IPS DF 19.7 (cell line): ENCODE measurements at places on chromosomes 11 and 22.
A peak's percentile ranks its signal among the peaks of the same experiment; 100 is the strongest.

DNA sequence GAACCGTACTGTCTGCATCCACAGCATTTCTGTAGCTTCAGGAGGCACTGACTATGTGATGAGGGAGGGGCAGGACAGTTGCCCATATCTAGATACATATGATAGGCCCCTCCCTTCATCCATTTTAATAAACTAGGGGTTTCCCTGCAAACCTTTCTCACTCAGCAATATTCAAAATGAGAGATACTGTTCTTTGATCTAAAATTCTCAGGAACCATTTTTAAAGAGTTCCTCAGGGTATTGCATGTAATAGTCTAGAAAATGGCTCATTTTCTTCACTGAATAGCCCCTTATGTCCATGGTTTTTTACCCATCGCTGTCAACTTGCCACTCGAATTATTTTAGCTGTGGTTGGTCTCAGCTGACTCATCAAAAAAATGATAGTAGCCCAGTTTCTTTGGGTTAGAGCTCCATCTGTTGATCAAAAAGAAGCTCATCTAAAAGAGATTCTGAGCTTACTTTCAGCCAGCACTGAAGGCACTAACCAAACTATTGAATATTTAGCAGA is 37.0 kb upstream of the DNAJB7 start:
- DNase-seq = no peak

DNA sequence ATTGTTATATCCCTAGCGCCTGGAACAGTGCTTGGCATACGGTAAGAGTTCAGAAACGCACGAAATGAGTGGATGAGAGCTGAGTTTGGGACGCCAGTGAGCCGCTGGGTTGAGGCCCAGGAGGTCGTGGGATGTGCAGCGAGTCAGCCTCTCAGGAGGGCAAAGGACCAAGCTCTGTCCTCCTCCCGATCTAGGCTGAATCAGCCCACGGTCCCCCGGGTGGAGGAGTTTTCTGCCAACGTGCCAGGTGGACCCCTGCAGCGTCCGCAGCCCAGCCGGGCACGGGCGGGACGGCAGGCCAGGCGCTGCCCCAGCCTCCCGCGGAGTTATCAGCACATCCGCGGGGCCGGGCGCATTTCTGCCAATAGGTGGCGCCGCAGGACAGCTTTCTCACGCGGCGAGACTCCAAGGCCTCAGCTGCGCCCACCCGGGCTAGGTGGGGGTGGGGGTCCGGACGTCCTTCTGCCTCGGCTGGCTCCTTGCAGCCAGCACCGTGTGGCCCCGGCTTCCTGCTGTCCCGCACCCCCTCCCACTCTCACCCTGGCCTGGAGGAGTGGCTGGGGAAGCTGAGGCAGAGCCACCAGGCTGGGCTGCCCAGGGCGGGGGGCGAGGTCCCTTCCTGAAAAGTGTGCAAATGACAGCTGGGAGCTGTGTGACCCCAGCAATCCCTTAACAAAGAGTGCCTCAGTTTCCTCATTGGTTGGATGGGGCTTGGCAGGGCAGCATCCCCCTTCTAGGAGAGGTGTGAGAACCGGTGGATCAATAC is 2.2 kb upstream of the RPS19BP1 start:
- no peak for DNase-seq

DNA sequence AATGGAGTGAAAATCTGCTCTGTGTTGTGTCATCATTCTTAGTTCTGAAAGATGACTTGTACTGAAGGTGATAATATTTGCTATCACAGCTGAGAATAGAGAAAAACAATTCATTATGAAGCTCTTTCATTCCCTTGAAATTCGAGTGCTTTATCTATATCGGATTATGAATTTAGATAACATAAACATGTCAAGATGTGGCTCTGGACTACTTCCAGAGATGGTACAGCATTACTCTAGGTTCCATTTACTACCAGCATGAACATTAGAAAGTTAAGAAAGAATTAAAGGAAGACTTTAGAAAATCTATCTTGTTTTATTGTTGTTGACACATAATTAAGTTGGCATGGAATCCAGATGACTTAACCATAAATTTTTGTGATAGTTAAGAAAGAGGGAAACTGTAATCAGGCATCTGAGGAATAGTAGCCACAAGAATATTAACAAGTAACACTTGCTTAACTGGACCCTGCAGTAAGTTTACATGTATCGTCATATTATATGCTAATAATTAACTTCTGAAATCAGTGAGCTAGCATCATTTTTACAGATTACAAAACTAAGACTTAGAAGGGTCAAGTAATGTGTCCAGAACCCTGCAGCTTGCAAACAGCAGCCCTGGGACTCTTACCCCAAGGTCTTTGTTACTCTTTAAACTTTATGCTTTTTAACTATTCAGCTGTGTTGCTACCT is 182.6 kb downstream of the DDX10 start:
- no peak for DNase-seq

DNA sequence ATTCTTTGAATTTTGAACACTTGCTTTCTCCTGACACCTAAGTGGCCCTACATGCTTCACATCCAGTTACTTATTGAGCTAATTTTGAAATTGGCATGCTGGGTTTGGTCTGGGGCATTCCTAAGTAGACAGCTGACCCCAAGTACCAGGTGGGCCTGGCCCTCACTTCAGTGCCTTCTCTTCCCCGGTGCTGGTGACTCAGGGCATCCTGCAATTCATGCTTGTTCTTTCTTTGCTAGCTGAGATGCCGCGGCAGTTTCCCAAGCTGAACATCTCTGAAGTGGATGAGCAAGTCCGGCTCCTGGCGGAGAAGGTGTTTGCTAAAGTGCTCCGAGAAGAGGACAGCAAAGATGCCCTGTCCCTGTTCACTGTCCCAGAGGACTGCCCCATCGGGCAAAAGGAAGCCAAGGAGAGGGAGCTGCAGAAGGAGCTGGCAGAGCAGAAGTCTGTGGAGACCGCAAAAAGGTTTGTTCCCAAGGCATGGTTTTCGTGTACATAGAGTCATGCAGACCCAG is 6.3 kb downstream of the AMPD3 start:
- no peak for DNase-seq

- no peak for DNase-seq
These were observed 344.9 kb downstream of the DYNC2H1 start for GRCh38 chr11:103453915-103454709.

DNA sequence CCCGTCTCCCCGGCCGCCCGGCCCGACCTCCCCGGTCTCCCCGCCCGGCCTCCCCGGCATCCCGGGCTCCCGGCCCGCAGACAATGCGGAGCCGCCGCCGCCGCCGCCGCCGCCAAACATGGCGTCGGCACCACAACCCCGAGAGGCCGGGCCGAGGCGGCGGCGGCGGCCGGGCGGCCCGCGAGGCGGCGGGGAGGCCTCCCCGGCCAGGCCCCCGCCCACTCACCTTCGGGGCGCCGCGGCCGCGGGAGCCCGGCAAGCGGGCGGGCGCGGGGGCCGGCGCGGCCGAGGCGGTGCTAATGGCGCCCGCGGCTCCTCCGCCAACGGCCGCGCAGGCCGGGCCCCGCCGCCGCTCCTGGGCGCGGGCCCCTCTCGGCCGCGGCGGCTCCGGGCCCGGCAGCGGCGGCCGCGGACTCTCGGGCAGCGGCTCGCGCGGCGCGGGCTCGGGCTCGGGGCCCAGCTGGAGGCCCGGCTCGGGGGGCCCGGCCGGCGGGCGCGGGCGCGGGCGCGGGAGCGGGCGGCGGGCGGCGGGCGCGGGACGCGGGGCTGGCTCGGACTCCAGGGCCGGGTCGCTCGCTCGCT is 311 bp downstream of the BRD1 start:
- no peak for DNase-seq

DNA sequence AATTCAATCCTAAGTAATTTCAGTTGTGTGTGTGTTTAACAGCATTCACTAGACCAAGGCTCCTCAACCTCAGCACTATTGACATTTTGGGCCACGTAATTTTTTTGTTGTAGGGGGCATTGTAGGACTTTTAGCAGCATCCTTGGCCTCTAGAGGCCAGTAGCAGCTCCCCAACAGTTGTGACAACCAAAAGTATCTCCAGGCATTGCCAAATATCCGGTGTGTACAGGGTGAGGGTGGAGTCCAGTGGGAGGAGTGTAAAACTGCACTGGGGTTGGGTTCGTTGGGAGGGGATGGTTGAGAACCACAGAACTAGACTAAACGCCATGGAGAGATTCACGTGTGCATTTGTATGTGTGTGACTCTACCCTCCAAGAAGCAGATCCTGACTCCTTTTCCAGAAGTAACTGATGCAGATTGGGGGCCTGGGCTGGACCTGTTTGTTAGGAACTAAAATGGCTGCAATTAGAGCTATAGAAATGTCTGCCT is 5.9 kb upstream of the PHF21A start:
- DNase-seq = no peak

- DNase-seq = no peak
These were observed 61.9 kb downstream of the RCN1 start for GRCh38 chr11:32152821-32153220.

GRCh38 chr11:133041928-133042882 is 490.1 kb downstream of the OPCML start:
- no peak for DNase-seq

DNA sequence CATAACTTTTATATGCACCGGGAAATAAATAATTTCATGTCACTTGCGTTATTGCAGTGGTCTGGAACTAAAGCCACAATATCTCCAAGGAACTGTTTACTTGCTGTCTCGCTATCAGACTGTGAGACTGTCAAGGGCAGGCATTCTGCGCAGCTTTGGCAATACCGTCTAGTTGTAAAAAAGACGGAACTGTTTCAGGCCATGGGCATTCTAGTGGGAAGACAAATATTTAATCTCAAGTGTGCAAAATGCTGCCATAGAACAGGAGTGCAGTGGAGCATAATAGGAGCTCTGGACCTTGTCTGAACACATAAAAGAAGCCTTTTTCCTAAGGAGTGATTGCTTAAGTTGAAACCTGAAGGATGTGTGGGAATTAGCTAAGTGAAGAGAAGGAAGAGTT is 53.8 kb downstream of the PACS1 start:
- no peak for DNase-seq

GRCh38 chr11:75328426-75329277 is 22.8 kb downstream of the ARRB1 start:
- peak; percentile 65 for DNase-seq

DNA sequence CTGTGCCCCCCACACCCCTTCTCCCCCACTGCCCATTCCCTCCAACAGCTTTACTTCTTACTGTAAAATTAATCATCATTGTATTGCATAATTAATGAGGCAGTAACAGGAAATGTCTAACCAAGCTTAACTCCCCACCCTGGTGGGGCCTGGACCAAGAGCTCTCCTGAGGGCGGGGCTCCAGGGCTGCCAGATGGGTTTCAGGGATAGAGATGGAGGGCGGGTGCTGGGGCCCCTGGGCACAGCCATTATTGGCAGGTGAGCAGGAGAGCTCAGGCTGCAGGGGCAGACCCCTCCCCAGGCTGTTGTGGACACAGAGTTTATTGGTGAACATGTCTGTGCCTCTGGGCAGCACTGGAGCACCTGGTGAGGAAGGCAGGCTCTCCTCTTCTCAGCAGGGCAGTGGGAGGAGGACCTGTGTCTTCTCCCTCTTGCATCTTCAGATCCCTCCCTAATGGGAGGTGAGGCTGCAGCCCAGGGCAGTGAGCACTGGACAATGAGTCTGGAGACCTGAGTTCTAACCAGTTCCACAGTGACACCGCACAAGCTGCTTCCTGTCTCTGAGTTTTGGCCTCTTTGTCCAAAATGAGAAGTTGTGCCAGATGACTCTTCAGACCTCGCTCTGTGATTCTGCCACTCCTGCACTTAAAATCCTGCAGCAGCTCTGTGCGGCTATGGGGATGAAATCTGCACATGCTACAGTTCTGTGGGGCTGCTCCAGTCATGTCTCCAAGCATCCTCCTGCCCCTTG is 233.3 kb downstream of the CEP164 start:
- DNase-seq = no peak

- no peak for DNase-seq
These were observed 482.1 kb upstream of the ANO5 start for GRCh38 chr11:21710809-21711208.
